ENCODE measurements at places on chromosomes 16 and 17.
A peak's percentile ranks its signal among the peaks of the same experiment; 100 is the strongest.

- DNase-seq = no peak
Measured at GRCh38 chr17:72506773-72507172, 386.0 kb downstream of the SOX9 start.

DNA sequence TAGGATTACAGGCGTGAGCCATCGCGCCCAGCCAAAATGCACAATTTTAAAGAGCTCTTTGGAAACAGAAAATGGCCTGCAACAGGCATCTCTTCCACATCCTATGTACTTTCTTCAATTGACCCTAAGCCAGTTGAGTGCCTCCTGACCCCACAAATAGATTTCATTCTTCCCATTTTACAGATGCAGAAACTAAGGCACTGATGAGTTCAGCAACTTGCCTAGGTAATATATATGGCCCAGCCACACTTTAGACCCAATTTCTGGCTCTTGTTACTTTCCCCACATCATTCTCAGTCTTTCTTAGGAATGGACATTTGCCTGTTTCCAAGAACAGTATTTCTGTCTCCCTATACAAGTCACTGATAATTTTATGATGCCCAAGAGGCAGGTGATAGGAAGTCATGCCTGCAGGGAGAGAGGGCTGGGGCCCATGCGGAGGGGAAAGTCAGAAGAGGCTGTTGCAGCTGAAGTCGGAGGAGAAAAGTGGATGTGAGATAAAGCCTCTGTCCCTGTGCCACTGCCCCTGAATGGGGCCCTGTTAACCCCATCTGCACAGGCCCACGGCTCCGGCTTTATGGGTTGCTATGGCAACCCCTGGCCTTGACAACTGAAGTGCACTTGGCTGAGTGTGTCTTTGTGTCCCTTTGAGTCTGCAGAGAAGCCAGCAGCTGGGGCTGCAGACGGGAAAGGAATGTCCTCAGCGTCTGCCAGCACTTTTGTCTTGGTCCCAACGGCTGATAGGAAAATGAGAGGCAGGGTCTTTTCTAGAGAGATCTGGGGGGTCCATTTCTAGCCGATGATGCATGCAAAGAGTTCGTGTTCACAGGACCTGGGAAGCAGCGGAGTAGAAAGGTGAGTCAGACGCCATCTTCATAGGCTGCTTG, 45.9 kb downstream of the ABAT start:
- DNase-seq = peak; percentile 48

- no peak for DNase-seq
Measured at GRCh38 chr16:35599429-35600160, 2140.2 kb downstream of the TP53TG3F start.

DNA sequence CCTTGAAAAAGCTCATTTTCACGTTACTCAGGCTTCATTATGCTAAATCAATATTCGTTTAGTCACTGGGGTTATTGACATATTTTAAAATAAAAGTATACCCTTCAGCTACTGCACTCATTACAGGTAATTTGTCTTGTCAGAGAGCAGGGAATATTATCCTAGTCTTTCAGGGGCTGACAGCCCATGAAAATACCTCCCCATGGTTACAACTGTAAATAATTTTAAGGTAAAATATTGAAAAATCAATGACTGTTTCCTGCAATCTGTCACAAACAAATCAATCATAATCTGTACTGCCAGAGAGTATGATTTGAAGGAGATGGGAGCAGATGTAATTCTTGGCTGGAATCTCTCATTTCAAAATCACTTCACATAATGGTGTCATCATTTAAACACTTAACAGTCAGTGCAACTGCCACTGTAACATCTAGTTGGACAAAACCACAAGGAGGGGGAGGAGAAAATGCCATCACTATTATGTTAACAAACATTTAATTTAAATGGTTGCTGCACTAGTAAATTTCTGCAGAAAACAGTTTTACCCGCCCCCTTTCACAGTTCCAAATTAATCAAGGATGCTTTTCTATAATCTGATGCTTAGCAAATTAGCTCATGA, 9.3 kb upstream of the IRX5 start:
- DNase-seq = no peak

DNA sequence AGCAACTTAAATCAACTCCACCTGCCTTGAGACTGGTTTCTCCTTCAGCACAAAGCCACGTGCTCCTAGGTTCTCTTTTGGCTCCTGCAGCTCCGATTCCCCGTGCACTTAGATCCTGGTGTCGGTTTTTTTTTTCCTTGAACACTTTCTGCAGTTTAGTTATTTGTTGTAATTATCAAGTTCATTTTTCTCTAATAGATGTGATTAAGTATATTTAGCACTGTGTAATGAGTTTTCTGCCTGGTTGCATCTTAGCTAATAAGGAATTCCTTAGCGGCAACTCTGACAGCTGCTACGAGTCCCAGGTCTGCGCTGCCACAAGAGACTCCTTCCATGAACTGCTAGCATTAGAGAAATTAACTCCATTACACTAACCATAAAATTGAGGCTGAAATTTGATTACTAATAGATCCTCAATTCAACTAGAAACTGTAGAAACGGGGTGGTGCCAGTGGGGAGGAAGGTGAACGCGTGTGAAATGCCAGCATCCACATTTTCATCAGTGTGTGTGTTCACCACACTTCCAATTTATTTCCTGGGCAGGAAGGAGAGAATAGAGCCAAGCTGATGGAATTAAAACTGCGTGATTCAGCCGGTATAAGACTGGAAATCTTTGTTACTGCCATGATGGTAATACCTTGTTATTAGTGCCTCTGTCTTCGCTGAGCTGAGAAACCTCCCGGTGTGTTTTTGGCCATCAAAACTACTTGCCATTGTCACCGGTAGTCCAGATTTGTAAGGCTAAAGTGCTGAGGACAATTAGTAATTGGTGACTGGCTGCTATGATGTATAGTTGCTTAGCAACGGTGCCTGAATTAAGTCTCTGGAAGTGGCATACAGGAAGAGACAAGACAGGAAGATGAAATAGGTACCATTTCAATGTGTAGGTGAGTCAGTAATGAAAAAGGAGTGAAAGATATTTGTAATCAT, 232.4 kb downstream of the IRX3 start:
- DNase-seq = no peak

DNA sequence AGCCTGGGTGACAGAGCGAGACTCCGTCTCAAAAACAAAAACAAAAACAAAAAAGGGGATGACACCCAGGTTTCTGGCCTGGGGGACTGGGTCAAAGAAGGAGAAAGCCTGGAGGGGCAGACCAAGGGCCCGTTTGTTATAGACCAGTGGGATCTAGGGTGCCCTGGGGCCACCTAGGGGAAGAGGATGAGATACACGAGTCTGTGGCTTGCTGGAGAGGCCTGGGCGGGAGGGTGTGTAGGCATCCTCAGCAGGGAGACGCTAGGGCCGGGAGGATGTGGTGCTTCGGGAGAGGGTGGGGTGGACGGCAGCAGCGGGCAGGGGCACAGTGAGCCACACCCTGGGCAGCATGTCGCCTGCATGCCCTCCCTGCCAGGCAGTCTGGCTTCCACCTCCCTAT, 17.1 kb upstream of the CRK start:
- peak; percentile 66 for DNase-seq

DNA sequence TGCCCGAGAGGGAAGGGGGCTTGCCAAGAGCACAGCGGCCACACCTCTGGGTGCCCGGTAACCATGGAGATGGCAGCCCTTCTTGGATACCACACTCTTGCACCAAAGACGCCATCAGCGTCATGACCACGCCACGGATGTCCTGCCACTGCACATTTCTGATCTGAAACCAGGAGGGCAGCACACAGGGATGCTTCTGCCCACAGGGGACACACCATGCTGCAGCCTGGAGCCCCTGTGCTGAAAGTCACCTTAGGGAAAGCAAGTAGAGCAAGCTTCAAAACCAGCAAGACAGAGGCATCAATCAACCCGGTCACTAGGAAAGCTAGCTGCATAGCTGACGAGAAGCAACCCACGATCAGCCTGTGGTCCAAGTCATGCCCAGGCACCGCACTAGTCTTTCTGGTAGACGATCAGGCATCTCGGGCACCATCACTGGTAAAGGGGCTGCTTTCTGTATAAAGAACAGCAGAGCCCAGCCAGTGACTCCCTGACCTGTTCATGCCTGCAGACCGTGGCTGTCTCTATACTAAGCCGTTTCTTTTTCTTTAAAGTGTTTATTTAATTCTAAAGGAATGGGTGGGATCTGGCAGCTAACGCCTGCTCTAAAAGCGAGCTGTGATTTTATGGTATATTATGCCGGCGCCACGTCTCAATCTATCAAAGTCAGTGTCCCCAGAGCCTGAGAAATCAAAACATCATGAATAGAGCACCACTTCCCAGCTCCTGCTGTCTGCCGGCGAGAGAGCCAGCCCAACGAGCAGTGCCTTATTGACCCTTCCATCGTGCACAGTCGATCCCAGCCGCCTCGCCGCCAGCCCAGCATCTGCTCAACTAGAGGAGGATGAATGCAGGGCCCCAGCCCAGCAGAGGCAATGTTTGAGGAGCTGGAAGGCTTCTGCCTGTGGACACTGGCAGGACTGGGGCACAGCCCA, 244.7 kb downstream of the RBFOX3 start:
- no peak for DNase-seq

- DNase-seq = no peak
Measured at GRCh38 chr16:2270070-2270462, 2.1 kb upstream of the RNPS1 start.

- DNase-seq = no peak
Measured at GRCh38 chr17:6969323-6969726, 26.5 kb upstream of the ALOX12 start.

DNA sequence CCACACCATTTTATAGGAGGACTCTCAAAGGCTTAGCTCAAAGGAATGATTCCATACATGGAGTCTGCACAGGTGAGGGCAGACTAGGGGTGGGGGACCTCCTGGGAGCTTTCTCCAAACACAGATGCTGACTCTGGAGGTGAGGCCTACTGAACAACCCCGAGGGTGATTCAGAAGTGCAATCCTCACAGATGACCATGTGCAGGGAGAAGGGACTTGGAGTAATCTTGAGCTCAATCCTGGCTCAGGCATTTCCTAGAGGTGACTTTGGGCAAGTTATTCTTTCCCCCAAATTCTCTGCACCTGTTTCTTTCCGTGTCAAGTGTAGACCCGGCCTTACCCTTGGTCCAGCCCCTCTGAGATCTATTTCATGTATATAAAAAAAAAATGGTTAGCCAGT, 401.5 kb downstream of the SLC39A11 start:
- DNase-seq = no peak

DNA sequence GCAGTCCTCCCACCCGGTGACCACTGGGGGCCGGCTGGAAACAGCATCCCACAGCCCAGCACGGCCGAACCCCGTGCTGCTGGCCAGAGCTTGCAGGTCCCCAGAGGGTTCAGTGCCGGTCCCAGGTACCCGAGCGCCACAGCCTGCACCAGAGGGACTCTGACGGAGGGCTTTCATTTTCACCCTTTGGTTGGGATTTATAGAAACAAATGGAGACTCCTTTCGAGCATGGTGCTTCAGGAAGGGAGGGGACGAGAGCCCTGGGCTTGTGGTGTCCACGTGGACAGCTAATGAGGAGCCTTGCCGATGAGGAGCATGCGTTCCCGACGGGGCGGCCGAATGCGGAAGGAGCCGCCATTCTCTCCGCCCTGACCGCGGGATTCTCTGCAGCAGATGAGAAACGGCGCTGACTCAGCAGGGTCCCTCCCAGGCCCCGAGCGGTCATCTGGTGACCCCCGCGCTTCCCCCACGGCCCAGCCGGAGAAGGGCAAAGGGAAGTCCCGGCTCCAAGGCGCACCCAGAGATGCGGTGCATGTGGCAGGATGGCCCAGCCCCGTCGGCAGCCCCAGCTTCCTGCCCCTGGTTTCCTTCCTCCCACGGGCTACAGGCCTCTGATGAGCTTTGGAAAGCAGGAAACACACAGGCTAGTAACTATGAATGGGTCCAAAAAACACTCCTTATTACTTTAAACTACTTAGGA, 9.8 kb downstream of the SLC38A10 start:
- no peak for DNase-seq

GRCh38 chr17:11928436-11928835, 68.8 kb downstream of the ZNF18 start:
- no peak for DNase-seq

DNA sequence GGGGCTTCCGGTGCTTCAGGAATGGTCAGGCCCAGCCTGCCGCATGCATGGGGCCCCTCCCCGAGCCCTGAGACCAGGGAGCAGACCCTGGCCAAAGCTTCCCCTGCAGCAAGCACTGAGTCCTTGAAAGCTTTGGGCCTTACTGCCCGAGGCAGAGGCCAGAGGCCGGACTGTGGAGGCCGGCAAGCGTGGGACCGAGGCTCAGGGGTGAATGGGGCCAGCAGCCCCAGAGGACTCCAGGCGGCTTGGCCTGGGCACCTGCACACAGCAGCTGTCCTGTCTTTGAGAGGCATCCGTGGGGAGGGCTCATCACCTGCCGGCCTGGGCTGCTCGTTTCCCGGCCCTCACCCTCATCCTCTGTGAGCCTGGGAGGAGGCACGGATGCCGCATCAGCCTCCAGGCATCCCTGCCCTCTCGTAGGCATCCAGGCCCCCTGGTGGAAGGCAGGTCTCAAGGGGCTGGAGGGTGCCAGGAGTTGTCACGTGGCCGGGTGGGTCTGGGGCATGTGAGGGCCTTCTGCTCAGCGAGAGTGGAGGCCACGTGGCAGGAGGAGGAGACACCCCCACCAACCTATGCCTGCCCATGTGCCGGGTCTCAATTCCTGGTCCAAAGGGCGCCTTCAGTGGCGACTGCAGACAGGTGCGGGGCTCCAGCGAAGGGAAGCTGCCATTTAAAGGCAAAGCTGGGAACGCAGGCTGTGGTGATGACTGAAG, 31.4 kb downstream of the CACNA1H start:
- DNase-seq = no peak

DNA sequence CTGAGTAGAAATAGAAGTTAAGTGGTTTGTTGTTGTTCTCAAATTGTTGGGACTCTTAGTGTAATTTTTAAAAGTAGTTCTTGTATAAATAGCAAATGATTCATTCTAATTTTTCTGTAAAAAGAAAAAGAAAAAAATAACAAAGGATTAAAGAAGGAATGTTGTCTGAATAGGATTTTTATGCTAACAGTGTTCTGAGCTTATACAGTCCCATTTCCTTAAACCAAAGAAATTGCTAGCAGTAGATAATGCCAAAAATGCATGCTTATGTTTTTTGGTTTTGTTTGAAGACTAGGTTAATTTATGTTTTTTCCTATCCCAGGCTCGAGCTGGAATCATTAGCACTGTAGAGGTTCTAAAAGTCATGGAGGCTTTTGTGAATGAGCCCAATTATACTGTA, 44.7 kb upstream of the KPNB1 start:
- DNase-seq = no peak

- no peak for DNase-seq
Measured at GRCh38 chr17:28747801-28748750, 4.3 kb downstream of the TRAF4 start.
